ENCODE measurements at places on chromosomes 11 and 22.

- no peak for DNase-seq
Observed at GRCh38 chr11:121588747-121589146, 136.0 kb upstream of the SORL1-AS1 start.

DNA sequence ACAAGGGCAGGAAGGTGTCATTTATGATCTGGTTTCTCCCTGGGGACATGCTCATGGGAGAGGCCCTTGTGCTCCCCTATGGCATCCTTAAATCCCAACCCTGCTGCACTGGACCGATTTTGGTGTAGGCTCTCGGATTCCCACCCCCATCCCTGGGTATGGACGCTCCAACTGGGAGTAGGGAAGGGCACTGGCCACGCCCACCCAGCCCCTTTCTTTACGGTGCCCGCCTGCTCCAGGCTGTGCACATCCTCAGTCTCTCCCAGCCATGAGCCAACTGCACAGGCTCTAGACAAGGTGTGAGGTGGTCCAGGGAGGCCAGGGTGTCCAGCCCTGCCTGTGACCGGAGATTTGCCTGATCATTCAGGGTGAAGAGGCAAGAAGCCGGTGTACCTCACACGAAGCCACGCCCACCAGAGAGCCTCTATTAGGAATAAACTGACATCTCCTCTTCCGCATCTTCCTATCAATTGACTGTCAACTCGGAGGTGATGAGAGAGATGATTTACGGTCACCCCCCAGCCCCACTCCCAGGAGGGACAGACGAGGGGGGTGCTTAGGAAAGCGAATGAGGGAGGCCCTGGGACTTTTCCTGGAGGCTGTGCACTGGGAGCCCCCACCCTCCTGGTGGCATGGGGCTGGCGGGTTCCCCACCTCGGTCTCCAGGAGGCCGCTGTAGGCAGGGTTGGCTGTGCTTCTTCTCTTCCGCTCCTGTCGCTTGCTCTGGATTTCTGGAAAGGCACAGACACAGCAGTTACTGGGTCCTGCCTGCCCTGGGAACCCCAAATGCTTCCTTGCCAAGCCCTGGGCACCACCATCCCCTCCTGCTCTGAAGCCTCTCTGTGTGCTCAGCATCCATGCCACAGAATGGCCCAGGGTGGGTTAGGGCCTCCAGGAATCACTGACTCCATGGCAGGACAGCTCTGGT lies 116.7 kb downstream of the PHF21B start:
- no peak for DNase-seq

GRCh38 chr22:31828739-31829138 lies 74.9 kb downstream of the DEPDC5 start:
- no peak for DNase-seq

DNA sequence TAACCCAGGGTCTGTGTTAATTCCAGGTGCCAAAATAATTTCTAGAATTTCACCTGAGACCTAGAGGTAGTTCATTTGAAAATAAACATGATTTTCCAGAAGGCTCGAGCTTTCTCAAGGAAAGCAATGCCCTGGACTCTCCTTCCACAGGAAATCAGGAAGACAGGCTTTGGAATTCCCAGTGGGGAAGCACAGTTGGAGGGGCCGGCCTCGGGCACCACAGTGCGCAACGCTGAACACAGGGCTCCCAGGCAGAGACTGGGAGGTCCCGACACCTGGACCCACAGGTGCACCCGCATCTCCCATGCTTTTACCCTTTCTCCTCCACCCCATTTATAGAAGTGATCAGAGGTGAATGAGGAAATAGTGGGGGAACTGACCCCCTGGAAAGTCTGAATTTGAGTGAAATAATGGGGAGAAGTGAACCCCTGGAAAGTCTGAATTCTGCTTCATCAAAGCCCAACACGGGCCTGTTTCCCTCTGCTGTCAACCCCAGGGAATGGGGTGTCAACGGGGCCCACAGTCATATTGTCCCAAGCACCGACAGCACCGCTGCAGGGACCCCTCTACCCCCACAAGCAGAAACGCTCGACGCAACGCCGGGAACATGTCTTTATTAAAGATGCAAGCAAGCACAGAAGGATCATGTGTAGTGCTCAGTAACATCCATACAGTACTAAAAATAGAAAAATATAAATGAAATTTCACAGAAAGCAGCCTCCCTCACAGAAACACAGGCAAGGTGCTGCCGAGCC lies 12.0 kb upstream of the EFCAB6 start:
- no peak for DNase-seq

GRCh38 chr11:12893787-12894672 lies 115.1 kb upstream of the RASSF10 start:
- DNase-seq, result peak; percentile 27

DNA sequence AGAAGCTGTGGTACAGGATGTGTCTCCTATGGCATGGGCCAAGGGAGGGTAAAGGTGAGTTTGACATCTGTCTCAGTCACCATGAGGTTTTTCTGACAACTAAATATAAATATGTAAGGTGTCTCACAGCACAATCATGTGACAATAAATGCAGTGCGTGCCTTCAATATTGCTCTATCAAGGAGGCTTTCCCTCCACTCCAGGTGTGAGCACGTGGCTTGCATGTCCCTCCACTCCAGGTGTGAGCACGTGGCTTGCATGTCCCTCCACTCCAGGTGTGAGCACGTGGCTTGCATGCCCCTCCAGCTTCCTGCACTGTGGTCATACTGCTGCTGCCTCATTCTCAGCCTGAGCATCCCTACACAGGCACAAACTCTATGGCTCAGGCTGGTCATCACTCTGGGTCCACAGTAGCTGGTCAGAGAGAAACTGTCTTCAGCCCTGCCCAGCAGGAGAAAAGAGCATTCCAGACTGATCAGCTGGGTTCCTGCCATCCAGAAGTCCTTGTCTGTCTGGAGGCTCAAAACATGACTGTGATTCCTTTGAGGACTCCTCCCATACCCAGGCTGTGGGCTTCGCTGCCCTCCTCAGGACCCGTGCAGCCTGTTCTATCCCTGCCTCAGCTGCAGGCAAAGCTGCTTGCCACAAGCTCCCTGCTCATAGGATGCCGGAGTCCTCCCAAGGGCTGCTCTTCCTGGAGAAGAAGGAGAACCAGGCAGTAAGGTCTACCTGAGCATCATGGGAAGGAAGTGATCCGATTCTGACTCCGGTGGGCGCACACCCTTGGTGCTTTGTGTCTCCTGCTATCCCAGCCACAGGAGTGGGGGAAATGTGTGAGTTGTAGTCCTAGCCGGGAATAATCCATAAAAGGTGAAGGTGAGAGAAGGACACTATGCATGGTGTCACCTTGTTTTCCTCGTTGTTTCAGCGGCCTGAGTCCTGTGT lies 33.4 kb upstream of the VPREB1 start:
- no peak for DNase-seq

DNA sequence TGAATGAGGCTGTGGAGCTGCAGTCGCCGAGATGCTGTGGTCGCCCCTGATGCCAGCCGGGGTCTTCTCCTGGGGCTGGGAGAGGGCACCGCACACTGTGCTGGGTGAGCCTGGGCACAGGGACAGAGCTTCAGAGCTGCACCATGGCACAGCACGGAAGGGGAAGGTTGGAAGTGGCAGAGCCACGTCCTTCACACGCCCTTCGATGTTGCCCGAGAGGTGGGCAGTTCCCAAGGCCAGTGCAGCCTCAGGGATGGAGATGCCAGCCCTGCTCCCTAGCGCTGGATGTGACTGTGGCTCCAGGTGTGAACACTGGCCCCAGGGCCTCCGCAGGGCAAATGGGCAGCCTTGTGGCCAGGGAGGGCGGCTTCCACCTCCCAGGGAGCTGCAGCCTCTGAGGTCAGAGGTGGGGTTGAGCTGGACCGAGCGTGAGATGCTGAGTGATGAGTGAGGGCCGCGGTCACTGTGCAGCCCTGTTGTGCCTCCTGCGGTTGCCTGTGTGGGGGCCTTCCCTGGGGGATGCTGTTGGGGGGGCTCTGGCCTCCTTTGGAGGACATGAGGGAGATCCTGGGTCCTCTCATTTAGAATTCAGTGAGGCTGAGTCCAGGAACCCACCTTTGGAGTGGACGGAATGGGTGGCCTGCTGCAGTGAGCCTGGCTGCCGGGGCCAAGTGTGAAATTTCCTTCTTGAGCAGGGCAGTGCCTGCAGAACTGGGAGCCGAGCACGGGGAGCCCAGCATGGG lies 1090.0 kb downstream of the BRD1 start:
- no peak for DNase-seq

DNA sequence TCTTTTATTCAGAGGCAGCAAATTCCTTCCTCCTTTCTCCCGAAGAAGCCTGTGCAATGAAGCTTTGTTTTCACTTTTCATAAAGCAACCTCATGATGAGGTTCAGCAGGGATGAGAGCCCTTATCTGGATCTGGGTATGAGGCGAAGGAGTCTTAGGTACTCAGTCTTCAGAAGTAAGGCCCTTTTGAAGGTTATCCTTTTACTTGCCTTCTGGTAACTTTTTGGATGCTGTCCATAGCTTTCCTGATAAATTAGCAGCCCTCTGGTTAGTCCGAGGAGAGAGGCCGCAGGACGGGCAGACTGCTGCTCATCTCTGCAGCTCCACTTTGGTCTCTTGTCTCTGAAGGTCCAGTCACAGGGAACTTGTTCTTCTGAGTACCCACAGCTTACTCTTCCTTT lies 1.1 kb downstream of the TRIM22 start:
- DNase-seq, result no peak

DNA sequence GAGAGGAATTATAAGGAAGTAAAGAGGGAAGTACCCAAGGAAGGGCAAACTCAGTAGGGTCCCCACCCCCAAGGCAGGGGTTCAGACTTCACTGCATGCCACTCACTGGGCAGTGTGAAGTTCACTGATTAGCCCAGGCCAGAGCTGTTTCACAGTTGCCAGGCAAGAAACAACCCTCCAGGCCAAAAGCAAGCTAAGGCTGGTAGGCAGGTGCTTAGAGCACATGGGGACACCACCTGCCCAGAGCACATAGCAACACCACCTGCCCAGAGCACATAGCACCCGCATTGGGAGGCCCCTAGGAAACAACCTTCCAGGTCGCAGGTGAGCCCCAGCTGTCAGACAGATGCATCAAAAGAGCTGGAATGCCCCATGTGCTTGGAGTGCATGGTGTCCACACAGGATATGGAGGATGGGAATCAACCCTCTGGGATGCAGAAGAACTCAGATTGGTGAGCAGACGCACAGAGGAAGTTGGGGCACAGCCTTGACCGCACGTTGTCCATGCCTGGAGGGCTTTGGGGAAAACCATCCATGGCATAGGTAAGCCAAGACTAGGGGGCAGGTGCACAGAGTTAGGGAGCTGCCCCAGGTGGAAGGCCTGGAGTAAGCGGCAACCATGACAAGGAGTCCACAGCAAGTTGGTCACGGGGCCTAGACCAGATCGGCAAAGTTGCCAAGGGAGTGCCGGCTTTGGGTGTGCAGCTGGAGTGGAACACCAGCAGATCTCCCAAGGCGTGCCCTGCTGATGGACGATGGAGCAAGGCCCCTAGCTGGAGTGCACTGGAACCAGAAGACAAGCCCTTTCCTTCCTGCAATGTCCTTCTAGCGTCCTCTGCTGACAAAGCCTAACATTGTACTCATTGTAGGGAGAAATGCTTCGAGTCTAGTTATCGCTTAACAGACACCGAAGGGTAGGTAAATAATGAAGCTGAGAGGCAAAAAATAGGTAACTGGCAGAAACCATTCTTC lies 7.8 kb upstream of the TMEM216 start:
- DNase-seq, result no peak

DNA sequence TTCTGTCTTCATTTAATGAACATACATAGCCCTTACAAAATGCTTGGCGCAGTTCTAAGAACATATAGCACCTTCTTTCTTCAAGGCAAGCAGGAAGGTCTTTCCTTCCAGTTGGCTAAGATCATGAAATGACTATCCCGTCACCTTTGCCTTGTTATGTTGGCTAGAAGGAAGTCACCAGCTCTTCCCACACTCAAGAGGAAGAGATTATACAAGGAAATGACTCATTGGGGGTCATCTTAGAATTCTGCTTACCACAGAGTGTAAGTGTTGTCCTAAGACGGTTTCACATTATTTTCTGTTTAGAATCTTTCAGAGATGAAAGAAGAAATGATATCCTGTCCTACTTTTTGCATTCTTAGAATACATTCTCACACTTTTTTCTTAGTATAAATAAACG lies 808.0 kb upstream of the LUZP2 start:
- DNase-seq, result no peak

- DNase-seq, result no peak
Observed at GRCh38 chr11:72379384-72380131, 54.8 kb downstream of the CLPB start.

- no peak for DNase-seq
Observed at GRCh38 chr22:25972397-25972796, 196.9 kb upstream of the SEZ6L start.

DNA sequence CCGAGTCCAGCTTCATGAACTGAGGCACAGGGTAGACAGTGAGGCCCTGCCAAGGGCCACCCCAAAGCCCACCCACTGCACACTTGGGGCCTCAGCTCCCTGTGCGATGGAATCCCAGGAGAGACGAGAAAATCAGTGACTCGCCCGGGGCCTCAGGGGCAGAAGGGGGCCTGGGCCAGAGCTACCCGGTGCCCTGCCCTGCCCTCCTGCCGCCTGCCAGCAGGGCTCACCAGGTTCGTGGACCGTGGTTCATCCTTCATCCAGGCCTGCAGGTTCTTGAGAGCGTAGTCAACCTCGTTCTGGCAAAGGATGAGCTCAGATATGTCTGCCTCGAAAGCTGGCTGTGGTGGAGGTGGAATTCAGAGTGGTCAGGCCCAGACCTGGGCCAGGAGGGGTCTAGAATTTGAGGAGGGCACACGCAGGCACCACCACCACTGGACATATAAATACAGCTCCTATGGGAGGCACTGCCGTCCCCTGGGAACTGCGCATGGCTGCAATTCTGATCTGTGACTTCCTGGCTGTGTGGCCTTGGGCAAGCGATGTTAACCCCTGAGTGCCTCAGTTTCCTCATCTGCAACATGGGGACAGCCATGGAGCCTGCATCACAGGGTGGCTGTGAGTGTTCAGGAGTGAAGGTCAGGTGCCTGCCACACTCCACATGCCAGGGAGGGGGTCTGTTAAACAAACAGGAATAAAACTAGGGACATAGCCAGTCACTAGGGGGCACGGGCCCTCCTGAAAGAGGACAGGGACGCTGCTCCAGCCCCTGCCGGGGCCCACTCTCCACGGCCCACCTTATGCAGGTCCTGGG lies 7.5 kb downstream of the ALDH3B2 start:
- no peak for DNase-seq

DNA sequence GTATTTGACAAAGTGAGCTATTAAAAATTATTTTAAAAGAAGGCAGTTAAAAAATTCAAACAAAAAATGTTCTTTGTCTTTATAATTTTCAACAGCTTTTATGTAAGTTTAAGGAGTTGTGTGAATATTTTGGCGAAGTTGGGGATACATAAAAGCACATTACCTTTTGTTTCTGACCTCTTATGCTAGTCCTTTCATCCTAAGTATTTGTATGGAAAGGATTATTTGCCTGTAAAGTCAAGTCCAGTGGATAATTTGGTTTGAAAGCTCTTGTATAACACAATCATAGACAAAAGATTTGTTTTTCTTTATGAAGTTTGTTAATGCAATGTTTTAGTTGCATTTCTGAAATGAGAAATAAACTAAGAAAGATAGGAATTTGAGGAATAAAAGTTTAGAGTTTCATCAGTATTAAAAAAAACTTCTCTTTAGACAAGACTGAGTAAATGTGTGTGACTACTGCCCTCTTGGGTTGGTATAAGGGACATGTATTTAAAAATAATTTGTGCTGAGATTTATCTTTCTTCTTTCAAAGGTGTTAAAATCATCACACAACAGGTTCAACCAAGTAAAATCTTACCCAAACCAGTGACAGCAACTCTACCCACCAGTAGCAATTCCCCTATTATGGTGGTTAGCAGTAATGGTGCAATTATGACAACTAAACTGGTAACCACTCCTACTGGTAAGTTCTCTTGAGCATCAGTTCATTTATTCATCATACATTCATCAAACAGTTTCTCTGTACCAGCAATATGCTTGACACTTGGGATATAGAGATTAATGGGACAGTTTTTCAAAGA lies 68.2 kb downstream of the EMSY start:
- DNase-seq, result no peak

All from HuH-7.5 (cell line).